ENCODE measurements at places on chromosomes 4 and X.

DNA sequence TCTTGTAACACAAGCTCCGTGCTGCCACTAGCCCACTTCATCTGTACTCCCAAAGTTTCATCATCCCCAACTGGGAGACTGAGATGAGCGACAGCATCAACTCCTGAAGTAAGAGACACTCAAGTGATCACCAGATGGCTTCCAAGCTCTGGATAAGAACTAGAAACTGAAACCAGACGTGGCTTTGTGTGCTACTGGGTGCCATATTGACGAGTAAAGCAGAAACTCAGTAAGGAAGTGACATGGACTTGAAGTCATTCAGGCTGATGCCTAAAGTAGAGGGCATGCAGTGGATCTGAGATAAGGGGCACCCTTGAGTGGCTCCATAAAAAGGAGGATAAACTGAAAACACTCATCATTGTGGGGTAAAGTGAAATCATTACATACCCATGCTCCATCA lies 72.4 kb downstream of the PCYT1B start:
- DNase-seq = no peak

DNA sequence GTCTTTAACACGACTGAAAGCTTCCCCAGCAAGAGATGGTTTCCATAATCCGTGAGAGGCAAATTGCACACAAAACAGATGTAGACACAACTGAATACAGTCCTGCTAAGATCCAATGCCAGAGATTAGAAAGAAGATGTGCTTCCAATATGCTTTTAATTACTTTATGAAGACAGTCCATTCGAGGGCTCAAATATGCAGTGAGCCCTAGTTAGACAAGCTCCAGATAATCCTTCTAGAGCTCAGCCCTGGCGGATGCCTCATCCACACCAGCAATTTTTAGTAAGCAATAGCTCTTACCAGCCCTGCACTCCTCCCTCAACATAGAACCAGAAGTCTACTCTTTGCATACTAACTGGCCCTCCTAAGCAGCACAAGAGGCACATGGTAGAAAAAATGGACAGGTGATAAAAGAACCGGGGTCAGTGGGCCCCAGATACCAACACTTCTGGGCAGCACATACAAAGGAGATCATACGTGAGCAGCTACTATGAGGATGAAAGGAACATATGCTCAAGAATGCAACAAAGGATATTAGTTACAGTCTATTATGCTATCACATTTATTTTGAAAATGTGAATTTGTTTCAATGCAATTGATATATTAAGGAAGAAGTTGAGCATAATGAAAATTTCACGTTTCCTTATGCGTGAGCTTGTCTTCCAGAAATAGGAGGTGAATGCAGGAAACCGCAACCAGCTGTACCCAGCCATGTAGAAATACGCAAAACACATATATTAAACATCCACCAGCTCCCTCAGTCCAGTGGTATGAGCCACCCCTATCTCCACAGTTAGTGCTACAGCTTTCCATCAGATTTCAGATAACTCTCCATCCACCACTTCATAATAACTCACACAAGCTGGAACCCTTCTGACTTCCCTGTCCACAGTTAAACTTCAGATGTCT lies 34.3 kb downstream of the GPC4 start:
- DNase-seq = no peak

DNA sequence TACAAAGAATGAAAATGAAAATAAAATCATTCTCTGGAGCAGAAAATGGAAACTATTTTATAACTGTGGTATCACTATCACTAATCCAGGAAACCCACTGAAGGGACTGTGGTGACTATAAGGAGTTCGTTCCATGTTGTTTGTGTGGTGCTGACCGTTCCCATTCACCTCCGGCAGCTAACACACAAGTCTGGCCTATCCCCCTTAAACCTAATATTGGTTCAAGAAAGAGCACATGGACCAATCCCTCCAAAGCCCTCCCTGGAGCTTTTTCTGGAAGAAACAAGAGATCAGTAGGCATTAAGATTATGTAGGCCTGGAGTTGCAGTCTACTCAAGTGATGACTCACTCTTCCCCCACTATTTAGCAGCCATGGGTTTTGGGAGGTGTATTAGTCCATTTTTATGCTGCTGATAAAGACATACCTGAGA lies 25.9 kb upstream of the FAM241A start:
- DNase-seq = no peak

GRCh38 chr4:38529189-38530115 lies 134.5 kb upstream of the KLF3 start:
- no peak for DNase-seq

GRCh38 chr4:149605601-149606378 lies 209.9 kb downstream of the IQCM start:
- DNase-seq = no peak

GRCh38 chr4:178415925-178416324 lies 973.7 kb upstream of the AGA start:
- no peak for DNase-seq

DNA sequence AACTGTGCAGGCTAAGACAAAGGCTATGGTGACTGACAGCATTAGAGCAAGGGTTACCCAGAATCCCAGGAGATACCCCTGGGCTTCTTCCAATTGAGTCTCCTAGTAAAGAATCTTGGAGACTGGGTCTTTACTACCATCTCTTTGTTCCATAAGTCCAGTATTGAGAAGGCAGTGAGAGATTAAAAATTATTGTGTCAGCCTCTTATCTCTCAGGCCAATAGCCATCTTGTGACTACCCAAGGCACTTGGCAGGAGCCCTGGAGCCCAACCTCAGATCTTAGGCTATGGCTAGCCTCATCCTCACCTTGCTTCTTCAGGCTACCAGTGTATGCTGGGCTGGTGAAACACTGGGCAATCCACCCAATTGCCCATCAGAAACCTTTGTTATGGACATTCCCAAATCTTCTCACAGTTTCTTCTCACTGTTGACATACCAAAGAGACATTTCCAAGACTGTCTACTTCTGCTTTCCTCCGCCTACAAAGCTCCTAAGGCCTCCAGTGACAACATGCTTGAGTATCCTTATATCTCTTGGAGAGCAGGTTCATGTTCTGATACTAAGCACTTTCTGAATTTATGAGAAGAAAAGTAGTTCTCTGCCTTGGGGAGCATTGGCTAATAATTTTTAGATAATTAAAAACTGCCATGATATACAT lies 76.3 kb upstream of the STIM2 start:
- DNase-seq = no peak

- DNase-seq = no peak
These were observed 455.0 kb downstream of the ZIC3 start for GRCh38 chrX:138020941-138021340.

- DNase-seq = no peak
These were observed 44.2 kb downstream of the SH3RF1 start for GRCh38 chr4:169226565-169226964.

Data from SW 1271 (cell line).